ENCODE measurements at places on chromosomes 12 and 14.

DNA sequence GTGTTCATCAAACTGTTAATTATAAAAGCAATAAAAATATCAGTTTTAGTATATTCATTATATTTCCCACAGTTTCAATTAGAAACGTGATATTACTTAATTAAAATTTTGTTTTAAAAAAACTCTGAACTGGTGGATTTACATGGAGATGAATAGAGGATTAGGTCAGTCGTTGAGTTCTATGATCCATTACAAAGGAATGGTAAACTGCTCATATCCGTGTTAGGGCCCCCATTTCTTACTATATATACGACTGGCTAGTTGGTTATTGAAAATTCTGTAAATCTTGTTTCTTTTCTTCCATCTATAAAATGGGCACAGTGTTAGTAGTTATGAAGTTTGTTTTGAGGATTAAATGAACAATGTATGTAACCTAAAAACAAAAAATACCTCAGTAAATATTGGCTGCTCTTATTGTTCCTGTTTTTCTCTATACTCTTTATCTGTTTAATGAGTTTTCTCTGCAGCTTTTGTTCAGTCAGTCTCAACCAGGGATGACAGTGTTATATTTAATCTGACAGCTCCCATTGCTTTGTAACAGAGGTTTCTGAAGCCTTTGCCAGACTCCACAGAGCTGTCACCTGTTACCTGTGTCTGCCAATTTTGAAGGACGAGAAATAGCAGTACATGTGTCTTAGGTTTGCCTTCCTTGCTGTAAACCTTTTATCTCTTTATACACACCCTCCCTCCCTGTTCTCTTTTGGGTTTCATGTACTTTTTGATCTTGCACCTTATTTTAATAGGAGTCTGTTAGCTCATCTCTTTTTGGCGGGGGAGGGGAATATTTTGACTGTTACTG lies 41.5 kb downstream of the FRS2 start:
- DNase-seq: no peak

DNA sequence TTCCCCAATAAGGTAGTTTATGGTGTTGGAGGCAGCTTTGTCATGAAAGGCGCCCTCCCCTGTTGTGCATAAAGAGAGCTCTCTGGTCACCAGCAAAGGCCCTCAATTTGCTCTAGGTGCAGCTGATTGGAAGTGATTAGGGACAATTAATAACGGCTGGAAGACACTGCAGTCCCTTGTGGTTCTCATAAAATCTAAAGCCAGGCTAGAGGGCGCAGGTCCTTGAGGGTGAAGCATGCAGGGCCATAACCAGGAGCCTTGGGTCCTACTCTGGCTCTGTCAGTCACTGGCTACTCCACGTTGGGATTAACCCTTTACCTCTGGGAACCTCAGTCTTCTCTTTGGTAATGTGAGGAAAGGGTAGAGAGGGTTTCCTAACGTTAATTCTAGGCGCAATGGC lies 1.9 kb downstream of the DAAM1 start:
- no peak for DNase-seq

DNA sequence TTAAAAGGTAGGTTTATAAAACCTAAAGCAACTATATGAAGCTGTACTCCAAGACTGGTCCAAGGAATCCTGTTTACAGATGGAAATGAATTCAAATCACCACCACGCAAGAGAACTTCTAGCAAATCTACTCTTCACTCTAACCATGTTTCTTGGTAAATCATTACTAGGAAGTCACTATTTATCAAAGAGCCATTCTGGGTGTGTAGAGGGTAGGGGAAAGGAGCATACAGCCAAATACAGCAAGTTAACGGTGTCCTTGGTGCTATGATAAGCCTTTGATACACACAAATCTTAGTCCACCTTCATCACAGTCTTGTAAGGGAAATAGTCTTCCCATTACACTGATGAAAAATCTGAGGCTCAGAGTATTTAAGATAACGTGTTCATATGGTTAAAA lies 16.8 kb downstream of the NIN start:
- DNase-seq: no peak

- DNase-seq: no peak
Observed at GRCh38 chr12:120327593-120327992, at the start of gene PLA2G1B. PLA2G1B (minus strand) TSS chr12:120327779; CDS start chr12:120327753, 26 bp downstream.

- no peak for DNase-seq
Observed at GRCh38 chr14:52253503-52253902, 14.0 kb upstream of the PTGDR start.

GRCh38 chr12:107243341-107243740 lies 150.0 kb upstream of the CRY1 start:
- no peak for DNase-seq

- no peak for DNase-seq
Observed at GRCh38 chr12:66885115-66885875, 206.4 kb upstream of the GRIP1 start.

DNA sequence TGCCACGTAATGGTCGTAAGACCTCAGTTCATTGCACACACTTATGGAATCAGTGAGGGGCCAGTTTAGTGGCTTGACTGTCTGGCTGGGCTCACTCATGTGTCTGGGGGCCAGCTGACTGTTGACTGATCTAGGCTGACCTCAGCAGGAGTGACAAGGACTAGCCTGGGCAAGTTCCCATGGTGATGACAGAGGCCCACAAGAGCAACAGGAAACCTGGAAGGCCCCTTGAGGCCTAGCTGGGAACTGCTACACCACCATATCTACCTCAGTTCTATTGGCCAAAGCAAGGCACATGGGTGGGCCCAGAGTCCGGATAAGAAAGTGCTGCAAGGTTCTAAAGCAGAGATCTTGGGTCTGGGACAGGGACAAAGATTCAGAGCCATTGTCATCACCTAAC lies 21.3 kb upstream of the RFLNA start:
- DNase-seq: no peak

DNA sequence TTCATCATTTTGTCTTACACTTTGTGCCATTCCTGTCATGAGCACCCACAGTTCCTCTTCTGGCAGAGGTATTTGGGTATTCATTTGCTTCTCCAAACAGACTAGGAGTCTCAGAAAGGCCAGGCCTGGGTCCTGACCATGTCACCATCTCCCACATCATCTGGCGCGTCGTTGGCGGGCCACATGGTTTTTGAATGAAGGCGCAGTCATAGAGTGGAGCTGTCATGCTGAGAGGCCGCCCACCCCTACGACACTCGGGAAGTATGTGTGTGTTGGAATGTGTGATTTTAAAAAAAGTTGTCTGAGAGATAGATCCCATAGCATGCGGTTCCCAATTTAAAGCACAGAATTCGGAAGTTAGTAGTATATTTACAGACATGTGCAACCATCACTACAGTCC lies 15.6 kb upstream of the TTC7B start:
- no peak for DNase-seq

DNA sequence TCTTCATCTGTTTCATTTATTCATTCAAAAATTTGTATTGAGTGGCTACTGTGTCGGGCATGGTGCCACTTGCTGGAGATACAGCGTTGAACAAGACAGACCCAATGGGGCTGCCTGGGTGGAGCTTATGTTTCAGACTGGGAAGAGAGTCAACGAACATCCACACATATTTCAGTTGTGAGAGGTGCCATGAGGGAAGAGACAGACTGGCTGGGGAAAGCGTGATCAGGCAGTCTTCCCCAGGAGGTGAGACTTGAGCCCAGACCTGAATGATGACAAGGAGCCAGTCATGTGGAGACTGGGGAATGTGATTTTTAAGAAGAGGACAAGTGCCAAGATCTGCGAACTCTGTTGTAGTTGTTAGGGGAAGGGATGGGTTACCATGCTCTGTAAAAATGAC lies 12.2 kb downstream of the BICD1 start:
- DNase-seq: no peak

DNA sequence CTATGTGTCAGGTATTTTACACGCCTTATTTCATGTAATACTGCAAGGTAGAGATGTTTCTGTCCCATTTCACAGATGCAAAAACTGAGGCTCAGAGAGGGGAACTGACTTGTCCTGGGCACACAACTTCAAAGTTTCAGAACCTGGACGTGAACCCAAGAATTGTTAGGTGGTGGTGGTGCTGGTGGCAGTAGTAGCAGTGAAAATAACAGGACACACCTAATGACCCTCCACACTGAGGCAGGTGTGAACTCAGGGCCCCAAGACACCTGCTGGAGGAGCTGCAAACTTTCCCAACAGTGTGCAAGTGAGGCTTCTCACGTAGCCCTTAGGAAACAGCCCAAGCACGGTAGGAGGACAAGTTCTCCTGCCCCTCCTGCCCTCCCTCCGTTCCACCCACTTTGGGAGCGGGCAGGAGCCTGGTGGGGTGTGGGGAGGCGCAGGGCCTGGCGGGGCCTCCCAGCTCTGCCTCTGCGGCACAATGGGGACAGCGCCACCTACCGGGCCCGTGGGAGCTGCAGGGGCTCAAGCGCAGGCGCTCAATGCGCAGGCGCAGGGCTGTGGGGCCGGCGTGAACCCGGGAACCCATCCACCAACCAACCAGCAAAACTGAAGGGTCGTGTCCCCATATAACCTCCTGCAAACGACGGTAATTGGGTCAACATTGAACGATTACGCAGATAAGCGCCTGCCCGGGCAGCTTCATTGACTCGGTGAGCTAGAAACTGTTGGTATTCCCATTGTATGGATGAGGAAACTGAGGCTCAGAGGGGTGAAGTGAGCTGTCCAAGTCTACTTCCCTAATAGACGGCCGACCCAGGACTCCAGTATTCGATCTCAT lies 12.0 kb upstream of the TRPV4 start:
- peak; percentile 74 for DNase-seq

GRCh38 chr12:57604454-57604991 lies at the start of gene DTX3:
DTX3 (plus strand) TSS chr12:57604824; CDS start chr12:57606518, 1,694 bp downstream.
- no peak for DNase-seq

DNA sequence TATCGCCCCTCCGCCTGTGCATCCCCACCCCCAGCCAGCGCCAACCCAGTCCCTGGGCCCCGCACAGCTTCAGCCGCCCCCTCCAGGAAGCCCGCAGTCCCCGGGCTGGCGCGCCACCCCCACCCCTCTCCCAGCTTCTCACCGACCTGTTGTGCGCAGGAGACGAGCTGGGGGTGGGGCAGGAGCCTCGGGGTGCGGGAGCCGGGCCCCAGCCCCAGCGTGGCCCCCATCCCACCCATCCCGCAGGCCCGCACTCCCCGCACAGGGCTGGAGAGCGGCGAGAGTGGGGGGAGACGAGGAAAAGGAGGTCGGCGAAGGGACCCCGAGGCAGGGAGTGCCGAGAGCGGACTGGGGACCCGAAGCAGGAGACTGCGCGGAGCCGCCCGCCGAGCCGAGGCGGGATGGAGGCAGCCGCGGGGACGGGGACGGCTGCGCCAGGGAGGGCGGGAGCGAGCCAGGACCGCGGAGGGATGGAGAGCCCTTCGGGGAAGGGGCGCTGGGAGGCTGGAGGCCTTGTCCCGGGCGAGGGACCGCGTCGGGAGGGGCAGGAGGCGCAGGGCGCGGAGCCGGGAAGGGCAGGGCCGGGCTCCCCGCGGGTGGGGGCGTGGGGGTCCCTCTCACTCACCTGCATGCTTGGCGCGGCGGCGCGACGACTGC lies 498 bp downstream of the PIANP start:
- no peak for DNase-seq

DNA sequence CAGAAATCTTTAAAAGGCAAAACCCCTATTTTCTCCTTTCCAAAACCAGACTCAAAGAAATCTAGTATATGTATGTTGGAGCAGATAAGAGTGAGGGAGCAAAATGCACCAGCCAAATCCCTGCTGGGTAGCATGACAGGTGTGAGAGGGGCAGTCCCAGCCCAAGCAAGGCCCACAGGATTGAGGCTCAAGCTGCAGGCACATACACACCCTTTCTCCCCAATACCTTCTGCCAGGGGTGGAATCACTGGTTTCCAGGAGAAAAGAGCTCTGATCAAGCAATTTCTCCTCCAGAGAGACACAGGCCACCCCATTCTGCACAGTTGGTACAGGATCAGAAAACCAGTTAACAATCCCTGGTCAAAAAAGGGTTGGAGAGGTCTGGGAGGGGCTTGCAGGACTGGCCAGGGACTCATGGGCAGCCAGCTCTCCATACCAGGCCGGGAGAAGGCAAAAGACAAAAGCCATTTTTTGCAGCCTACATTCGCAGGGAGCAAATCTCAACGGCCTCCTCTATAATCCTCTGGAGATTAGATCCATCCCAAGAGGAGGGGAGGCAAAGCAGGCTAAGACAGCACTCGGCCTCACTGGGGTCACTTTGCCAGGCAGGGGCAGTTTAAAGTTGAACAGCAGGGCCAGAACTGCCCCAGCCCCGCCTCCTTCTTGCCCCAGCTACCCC lies 2.1 kb downstream of the KMT2D start:
- DNase-seq: no peak

DNA sequence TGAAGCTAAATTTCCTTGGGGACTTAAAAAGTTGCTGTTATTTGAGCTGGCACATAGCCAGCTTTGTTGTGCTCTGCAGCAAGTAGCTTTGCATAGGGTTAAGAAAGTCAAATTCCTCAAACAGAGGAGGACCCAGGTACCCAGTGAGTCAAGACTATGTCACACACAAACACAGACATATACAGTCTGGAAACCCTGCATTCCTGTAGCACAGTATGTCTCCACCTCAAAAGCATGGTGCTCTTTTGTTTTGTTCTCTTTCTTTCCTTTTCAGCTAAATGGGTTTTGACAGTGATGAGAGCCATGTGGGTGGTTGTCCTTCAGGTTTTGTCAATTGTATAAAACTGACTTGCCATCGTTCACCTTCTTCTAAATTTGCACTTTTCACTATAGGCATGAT lies 179.6 kb upstream of the DIO2 start:
- DNase-seq: no peak

DNA sequence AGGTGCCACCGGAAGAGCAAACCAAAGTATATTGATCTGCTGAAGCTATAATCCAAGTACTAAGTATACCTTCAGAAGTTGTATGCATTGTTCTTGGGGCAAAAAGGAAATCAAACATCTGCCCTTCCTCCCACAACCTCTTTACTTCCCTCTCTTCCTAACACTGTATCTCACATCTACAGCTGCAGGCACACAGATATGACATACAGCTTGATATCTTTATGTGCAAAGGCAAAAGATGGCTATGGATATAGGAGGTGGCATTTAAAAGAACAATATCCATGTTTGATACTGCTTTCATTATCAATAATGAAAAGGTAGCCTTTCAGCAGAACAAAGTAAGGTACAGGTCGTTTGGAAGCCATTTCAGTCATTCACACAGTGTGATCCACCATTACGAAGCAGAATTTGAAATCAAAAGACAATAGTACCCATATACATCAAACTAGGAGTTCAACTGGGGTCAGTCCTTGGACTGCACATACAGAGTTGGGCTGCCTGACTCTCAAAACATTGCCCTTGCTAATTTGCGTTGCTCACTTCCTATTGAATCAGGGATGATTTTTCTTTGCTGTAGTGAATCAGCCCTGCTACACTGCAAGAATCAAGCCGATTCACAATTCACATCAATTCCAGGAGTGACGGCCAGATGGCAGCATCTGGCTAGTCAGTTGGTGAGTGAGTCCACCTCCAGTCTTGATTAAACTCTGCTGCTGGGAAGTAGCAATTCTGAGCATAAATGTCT lies 8.9 kb downstream of the ANG start:
- DNase-seq: peak; percentile 33

All from stimulated activated CD8-positive, alpha-beta memory T cell treated with anti-CD3 and anti-CD28 coated beads, Interleukin-4, amount 100 ng/mL, for 1 hour (primary cell).